ENCODE measurements at places on chromosomes 1 and 21. TPM values are rescaled to one million over a fixed set of nuclear protein-coding genes. Genes with fewer than 3 reads are reported as not detected.
A peak's percentile ranks its signal among the peaks of the same experiment; 100 is the strongest.

Gene MTARC1
- not detected for total RNA-seq

Gene NR1I3
- not detected for total RNA-seq

- no peaks in the 10 kb centered on the region for H3K36me3 ChIP-seq
- no peak for DNase-seq
- no peak overlapping the region for H3K4me3 ChIP-seq
- no peak overlapping the region for H3K27ac ChIP-seq
- no peaks in the 10 kb centered on the region for H3K27me3 ChIP-seq
Observed at GRCh38 chr21:42619166-42619565, 34.3 kb upstream of the PDE9A start.

GRCh38 chr1:110355321-110355720 lies 16.1 kb downstream of the RBM15 start:
- no peak overlapping the region for H3K27ac ChIP-seq
- H3K4me3 ChIP-seq: no peak overlapping the region
- H3K36me3 ChIP-seq: no peaks in the 10 kb centered on the region
- H3K4me1 ChIP-seq: peaks cover 14% of the 10 kb centered on the region
- no peak for DNase-seq

DNA sequence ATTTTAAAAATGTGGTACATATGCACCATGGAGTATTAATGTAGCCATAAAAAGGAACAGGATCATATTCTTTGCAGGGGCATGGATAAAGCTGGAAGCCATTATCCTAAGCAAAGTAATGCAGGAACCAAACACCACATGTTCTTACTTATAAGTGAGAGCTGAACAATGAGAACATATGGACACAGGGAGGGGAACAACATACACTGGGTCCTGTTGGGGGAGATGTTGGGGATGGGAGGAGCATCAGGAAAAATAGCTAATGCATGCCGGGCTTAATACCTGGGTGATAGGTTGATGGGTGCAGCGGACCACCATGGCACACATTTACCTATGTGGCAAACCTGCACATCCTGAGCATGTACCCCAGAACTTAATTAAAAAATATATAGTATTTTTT lies 352.5 kb upstream of the KAZN start:
- no peaks in the 10 kb centered on the region for H3K36me3 ChIP-seq
- no peak for DNase-seq
- H3K4me1 ChIP-seq: no peaks in the 10 kb centered on the region
- no peak overlapping the region for H3K27ac ChIP-seq

DNA sequence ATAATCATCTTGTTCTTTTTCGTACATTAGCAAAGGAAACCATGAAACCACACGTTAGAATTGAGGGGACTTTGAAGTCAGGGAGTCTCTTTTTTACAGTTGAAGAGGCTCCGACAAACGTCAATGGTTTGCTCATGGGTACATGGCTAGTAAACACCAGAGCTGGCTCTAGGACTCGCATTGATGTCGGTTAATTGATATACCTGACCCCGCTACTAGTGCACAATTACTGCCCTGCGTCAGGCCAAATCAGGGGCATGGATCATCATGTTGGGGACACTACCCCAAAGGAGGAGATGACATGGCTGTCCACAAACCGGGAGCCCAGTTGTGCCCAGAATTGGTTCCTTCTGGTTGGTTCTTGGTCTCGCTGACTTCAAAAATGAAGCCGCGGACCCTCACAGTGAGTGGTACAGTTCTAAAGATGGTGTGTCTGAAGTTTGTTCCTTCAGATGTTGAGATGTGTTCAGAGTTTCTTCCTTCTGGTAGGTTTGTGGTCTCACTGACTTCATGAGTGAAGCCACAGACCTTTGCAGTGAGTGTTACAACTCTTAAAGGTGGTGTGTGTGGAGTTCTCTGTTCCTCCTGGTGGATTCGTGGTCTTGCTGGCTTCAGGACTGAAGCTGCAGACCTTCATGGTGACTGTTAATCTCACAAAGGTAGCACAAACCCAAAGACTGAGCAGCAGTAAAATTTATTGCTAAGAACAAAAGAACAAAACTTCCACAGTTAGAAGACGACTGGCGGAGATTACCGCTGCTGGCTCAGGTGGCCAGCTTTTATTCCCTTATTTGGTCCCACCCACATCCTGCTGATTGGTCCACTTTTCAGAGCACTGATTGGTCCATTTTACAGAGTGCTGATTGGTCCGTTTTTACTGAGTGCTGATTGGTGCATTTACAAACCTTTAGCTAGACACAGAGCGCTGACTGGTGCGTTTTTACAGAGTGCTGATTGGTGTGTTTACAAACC lies 126.9 kb upstream of the ERRFI1 start:
- peak overlapping the region; percentile 47 for H3K4me3 ChIP-seq
- peak overlapping the region; percentile 66 for H3K27ac ChIP-seq
- H3K27me3 ChIP-seq: no peaks in the 10 kb centered on the region
- H3K4me1 ChIP-seq: peaks cover 59% of the 10 kb centered on the region

- H3K4me3 ChIP-seq: no peak overlapping the region
- no peaks in the 10 kb centered on the region for H3K36me3 ChIP-seq
- no peak for DNase-seq
- H3K27ac ChIP-seq: no peak overlapping the region
Observed at GRCh38 chr1:189596197-189596596, 881.5 kb downstream of the BRINP3 start.

- H3K4me3 ChIP-seq: no peak overlapping the region
- no peaks in the 10 kb centered on the region for H3K27me3 ChIP-seq
- H3K36me3 ChIP-seq: peaks cover 10% of the 10 kb centered on the region
- DNase-seq: no peak
- H3K27ac ChIP-seq: no peak overlapping the region
Observed at GRCh38 chr1:54794451-54795355, 6.4 kb downstream of the TTC22 start.

- DNase-seq: no peak
- no peaks in the 10 kb centered on the region for H3K27me3 ChIP-seq
- H3K36me3 ChIP-seq: no peaks in the 10 kb centered on the region
- no peaks in the 10 kb centered on the region for H3K4me1 ChIP-seq
Observed at GRCh38 chr21:40635391-40635790, 211.6 kb downstream of the DSCAM start.

GRCh38 chr1:186463926-186464325 lies 3.0 kb upstream of the PDC start:
- H3K27ac ChIP-seq: no peak overlapping the region
- H3K27me3 ChIP-seq: no peaks in the 10 kb centered on the region
- no peaks in the 10 kb centered on the region for H3K4me1 ChIP-seq
